HS-5 (cell line): ENCODE measurements at places on chromosomes 11 and 22.

DNA sequence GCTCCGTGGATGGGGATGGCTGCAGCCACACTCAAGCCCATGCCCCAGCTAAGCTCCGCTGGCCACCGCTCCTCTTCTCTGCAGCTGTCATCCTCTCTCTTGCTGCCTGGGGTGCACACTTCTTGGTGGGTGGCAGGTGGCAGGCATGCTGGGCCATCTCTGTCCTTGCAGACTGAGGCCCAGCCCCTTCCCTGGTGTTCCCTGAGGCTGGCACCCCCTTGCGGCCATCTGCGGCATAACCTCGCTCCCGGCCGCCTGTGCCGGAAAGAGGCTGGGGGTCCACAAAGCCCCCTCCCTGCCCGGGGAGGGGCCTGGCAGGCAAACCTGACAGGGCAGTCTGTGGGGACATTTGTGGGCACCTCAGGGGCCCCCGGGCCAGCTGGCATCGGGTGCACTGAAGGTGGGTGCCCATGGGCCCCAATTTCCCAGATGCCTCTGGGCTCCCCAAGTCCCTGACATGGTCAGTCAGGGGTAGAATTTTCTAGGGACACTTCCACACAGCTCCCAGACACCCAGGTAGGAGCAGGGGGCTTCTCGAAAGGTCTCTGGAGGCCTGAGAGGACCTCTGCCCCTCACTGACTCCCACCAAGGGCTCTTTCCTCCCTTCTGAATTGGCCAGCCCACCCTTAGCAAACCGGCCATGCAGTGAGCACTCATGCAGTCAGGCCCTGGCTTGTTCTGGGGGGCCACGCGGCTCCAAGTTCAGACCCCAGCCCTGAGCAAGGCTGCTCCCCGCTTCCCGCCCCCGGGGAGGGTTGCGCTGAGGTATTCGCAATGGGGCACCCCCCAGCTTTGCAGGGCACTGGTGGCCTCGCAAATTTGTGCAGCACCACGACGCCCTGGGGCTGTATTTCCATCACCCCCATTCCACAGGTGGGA, 23.5 kb upstream of the TH start:
- DNase-seq = no peak

GRCh38 chr11:117334896-117335295, 7.2 kb downstream of the CEP164 start:
- DNase-seq = no peak

DNA sequence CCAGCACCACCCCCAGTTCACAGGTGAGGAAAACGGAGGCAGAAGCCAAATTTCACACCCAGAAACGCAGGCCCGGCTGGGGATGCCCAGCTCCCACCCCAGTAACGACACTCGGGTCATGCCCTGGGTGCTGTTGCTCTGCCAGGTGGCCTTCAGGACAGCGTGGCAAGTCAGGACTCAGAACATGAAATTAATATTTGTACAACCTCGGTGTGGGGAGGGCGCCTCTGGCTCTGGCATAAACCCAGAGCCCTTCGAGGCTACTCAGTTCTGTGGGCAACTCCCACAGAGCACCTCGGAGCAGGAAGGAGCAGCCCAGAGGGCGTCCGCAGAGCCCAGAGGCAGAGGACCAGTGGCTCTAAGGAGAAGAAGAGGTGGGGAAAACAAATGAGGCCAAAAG, 71.6 kb downstream of the CELSR1 start:
- no peak for DNase-seq

DNA sequence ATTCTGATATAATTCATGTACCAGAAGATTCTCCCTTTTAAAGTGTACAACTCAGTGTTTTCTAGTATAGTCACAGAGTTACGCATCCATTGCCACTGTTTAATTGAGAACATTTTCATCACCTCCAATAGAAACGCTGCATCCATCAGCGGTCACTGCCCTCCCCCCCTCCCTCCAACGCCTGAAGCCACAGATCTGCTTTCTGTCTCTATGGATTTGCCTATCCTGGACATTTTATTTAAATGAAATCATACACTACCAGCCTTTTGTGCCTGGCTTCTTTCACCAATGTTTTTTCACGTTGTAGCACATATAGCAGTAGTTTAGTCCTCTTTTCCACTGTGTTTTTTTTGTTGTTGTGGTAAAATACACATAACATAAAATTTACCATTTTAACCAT, 22.8 kb downstream of the TCP11L1 start:
- DNase-seq = no peak

DNA sequence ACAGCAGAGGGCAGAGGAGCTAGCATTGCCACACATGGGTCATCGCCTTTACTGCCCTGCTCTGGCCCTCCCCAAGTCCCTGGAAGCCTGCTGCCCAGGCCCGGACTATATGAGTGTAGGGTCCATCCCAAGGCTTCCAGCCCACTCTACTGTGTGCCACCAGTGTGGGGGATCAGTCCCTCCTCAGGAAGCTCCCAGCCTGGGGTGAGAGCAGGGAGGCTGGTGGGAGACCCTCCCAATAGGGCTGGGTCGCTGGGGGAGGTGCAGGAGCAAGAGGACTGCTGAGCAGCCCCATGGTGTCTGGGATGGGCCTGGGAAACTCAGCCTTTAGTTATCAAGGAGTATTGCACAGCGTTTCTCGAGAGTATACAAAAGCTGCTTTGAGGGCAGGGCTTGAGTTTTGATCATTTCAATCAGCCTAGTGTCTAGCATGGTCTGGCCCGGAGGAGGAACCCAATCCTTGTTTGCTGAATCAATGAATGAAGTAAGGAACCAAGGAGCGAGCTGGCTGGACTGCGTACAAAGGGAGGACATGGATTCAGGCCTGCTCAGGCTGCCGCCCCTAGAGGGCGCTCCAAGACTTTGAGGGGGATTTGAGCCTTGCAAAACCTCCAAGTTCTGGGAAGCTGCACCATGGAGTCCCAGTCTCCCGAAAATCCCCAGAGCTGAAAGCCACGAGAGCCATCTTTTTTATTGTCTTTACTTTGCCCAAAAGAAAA, 89.0 kb upstream of the PARVA start:
- peak; percentile 80 for DNase-seq

DNA sequence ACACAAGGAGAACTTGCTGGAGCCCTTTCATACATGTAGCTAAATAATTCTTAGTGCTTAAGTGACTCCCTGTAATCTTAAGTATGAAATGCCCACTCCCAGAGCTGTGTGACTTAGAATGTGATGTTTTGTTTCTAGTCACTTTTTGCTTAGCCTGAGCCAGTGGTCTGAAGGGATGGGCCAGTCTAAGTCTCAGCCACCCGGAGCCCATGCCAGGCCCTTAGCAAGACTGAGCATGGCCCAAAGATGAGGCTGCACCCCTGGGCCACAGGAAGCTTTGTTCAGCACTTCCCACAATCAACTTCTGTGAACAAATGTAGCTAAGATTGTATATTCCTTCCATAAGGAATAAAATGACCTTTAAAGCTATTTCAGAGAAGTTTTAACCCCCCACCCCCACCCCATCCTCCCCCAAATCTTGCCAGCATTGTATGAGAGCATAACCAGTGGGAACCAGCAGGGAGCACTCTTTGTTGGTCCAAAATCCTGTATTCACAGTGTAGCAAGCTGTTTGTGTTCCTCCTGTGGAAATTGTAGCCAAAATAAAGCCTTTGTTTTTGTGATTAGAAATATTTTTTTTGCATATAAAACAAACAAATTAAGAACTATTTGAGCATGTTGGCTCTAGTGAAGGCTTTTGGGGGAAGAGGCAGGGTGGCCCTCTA, 73.8 kb upstream of the GAL start:
- DNase-seq = no peak

DNA sequence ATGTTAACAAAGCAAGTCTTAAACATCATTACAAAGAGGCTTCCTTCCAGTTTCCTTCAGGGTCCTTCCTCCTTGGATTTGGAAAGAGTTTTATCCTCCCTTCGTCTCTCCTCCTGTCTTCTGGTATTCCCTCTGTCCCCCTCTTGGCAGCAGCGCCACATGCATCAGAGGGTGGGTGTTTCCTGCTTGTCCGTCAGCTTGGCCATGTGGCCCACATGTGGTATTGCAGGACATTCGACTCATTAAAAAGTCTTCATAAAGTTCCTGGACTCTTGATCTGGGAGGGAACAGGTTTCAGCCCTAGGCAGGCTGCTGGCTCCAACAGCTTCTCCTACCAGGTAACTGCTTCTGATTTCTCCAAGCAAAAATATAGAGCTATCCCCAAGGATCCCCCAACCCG, 189.8 kb downstream of the CSNK2A3 start:
- DNase-seq = no peak

GRCh38 chr11:129434641-129435498, 59.2 kb downstream of the BARX2 start:
- DNase-seq = no peak

DNA sequence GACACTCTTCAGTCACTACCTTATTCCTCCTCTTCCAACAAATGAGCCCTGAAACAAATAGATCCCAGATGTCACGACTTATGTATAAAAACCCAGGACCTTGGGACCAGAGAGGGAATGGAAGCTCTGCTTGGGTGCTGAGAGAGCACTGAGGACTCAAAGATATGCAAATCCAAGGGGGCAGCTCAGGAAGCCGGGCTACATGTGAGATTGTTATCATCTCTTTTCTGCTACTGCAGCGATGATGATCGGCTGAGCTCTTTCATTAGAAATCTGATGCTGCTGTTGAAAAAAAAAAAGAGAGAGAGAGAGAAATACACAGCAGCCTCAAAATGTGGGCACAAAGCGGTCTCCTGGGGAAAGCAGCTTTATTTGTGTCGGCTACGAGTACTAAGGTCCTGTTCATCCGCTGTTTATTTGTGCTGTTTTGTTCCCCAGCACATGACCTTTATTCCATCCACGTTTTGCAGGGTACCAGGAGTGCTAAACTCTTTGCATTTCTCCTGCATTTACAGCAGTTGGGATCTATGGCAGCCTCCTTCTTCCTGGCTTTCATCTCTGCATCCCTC, 120.2 kb downstream of the TRIM29 start:
- DNase-seq = no peak

- no peak for DNase-seq
These were observed 19.2 kb upstream of the TUB start for GRCh38 chr11:8061555-8062428.

- no peak for DNase-seq
These were observed 1477.2 kb downstream of the TBC1D22A start for GRCh38 chr22:48239461-48240147.

GRCh38 chr11:96752221-96752620, 362.4 kb downstream of the JRKL start:
- DNase-seq = no peak

- no peak for DNase-seq
These were observed 39.4 kb upstream of the NUP50 start for GRCh38 chr22:45124176-45124847.

GRCh38 chr11:12200279-12200990, 90.0 kb downstream of the MICAL2 start:
- peak; percentile 58 for DNase-seq

DNA sequence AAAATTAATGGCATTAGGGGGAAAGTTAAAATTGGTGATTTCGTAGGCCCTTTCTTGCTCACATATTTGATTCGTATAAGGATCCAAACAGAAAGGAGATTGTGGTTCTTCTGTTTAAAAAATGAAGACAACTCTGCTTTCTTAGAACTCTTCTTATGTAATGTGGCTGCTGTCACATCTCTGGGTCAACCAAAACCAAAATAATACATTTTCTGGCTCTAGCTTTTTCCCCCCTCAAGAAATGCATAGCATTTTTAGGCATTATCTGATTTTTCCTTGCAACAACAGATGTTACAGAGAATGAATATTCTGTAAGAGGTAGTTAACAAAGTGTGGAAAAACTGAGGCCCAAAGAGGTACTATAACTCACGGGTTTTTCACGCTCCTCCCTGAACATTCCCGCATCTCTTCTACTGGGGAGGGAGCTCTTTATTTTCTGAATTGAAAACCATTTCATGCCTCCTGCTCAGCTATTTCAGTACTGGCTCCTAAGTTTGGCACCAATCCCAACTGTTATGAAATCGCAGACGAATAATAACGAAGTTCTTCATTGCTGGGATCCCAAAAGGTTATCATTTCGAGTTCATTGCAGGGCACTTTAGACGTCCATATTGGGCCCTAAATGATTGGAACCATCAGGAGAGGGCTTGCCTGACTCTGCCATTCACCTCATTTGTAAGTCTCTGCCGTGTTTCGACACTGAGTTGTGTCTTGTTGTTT, 17.1 kb downstream of the GRAP2 start:
- DNase-seq = no peak

- DNase-seq = no peak
These were observed 410.2 kb upstream of the LARGE1 start for GRCh38 chr22:34330432-34330831.

GRCh38 chr11:86805873-86806310, 5.5 kb downstream of the PRSS23 start:
- DNase-seq = no peak

DNA sequence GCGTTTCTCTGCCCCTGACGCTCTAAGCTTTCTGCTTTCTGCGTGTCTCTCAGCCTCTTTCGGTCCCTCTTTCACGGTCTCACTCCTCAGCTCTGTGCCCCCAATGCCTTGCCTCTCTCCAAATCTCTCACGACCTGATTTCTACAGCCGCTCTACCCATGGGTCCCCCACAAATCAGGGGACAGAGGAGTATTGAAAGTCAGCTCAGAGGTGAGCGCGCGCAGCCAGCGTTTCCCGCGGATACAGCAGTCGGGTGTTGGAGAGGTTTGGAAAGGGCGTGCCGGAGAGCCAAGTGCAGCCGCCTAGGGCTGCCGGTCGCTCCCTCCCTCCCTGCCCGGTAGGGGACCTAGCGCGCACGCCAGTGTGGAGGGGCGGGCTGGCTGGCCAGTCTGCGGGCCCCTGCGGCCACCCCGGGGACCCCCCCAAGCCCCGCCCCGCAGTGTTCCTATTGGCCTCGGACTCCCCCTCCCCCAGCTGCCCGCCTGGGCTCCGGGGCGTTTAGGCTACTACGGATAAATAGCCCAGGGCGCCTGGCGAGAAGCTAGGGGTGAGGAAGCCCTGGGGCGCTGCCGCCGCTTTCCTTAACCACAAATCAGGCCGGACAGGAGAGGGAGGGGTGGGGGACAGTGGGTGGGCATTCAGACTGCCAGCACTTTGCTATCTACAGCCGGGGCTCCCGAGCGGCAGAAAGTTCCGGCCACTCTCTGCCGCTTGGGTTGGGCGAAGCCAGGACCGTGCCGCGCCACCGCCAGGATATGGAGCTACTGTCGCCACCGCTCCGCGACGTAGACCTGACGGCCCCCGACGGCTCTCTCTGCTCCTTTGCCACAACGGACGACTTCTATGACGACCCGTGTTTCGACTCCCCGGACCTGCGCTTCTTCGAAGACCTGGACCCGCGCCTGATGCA, at the start of gene MYOD1:
Gene MYOD1, plus strand, starts transcription at position 544 of the 910 bp plus-strand sequence. Its CDS starts 212 bp downstream, at position 756.
- no peak for DNase-seq

GRCh38 chr11:134536677-134537076, 124.6 kb upstream of the B3GAT1 start:
- DNase-seq = no peak

DNA sequence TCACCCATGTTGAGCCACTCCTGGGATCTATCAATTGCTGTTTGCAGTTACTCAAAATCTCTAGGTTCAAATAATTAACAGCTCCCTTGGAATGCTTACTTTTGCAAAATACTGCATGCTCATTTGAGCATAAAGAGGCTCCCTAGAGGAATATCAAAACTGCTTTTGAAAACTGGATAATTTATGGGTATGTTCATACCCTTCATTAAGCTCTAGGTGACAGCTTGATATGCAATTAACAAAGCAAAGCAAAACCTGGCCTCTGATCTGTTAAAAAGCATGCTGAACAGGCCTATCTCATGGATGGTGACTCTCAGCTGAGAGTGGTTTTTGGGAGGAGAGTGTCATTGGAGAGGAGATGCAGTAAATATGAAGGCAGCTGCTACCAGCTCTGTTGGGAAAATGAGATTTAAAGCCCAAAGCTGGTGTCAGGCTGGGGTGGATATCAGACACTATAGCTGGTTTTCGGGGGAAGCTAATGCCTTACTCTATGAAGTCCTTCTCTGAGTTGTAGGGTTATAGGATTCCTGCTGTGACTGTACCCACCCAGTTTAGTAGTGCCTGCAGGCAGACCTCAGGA, 110.9 kb downstream of the RASSF10 start:
- DNase-seq = no peak
